Spleen (tissue), 13 donors: ENCODE measurements at places on chromosomes 4 and X.

GRCh38 chr4:119008761-119009160 is 120.1 kb downstream of the SYNPO2 start:
- DNase-seq, result no peak

DNA sequence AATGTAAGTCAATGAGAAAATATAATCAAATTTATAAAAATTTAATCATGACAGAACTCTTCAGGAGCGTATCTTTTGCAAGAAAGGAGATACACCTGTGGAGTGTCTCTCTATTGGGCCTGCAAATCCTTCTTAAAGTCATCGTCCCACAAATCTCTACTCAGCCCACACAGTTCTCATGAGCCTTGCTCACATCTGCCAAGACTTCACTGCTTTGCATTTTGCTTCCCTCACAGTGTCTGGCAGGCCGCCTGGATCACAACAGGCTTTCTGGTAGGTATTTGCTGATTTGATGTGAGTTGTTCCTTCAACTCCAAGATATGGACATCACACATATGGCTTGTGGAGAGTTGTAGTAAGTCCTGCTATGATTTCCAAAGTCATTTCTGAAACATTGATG is 183.1 kb upstream of the ARX start:
- no peak for DNase-seq

DNA sequence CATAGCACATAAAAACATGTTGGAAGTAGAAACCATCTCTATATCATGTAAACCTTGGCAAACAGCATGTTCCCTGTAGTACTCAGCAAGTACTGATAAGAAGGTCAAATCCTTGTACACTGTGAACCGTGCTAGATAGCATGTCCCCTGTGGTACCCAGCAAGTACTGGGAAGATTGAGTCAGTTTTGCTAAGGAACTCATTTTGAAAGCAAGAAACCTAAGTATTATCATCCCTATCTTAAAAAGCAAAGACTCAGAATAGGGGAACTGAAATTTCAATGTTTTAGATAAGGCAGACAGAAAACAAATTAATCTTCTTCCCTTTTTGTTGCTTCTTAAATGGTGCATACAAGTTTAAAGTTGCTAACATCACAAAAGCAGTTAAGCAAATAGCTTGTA is 180.2 kb downstream of the RBM46 start:
- no peak for DNase-seq

DNA sequence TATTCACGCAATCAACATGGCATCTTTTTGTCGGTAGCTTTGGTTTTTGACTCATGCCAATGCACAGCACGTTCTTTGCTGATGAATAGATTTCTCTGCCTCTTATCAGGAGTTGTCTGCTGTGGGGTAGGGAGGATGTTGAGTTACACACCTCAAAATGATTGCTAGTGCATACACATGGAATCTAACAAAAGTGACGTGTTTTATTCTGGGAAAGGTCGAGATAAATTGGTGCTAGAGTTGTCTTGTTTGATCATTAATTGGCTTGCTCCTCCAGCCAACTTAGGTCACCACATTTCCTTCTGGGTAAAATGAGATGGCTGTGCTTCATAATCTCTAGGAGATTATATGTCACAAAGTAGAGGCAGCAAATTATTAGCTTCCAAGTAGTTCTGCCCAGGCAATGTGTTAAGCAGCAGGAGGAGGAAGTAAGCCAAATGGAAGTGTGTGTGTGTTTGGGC is 3.9 kb downstream of the RAB9A start:
- no peak for DNase-seq

DNA sequence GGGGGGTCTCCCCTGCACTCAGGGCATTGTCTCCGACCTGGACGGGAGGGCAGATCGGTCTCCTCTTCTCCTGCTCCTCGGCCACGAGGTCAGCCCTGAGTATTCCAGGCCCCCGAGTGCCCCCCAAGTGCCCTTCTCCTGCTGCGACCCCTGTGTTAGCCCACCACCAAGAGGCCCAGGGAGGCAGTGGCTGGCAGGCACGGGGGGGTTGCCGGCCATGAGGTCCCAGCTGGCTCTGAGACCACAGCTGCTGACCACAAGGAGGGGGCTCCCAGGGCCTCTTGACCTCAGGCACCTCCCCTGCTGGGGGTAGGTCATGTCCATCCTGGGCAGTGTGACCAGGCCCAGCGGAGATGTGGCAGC is 186.1 kb upstream of the PSAPL1 start:
- DNase-seq, result no peak

- no peak for DNase-seq
These were observed 175.2 kb downstream of the GC start for GRCh38 chr4:71608678-71609071.

DNA sequence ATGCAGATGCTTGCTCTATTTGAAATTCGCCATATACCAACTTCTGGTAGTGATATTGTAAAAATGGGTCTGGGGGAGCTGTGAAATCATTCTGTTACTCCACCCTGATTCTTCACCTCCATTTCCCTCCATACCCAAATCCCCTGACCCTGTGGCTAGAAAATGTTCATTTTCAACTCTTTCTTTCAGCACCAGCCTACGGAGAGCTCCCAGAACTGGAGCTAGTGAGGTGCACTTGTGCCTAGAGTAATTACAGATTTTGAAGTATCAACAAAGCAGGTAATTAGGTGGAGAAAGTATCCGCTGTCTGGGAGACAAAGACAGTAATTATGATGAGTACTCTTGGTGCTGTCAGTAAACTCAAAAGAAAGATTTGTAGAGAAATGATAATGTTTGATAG is 8.1 kb downstream of the ARHGAP36 start:
- DNase-seq, result no peak

DNA sequence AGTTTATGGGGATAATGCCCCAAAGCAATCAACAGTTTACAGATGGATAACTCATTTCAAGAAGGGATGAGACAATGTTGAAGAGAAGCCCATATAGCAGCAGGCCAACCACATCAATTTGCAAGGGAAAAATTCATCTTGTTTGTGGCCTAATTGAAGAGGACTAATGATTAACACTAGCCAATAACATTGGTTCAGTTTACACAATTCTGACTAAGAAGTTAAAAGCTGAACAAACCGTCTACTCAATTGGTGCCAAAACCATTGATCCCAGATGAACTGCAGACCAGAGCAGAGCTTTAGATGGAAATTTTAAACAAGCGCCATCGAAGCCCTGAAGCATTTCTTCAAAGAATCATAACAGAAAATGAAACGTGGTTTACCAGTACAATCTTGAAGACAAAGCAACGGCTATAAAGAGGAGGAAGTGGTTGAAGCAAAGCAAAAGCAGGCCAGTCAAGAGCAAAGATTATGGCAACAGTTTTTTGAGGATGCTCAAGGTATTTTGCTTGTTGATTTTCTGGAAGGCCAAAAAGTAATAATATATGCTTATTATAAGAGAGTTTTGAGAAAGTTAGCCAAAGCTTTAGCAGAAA is 20.5 kb upstream of the BLTP1 start:
- no peak for DNase-seq

DNA sequence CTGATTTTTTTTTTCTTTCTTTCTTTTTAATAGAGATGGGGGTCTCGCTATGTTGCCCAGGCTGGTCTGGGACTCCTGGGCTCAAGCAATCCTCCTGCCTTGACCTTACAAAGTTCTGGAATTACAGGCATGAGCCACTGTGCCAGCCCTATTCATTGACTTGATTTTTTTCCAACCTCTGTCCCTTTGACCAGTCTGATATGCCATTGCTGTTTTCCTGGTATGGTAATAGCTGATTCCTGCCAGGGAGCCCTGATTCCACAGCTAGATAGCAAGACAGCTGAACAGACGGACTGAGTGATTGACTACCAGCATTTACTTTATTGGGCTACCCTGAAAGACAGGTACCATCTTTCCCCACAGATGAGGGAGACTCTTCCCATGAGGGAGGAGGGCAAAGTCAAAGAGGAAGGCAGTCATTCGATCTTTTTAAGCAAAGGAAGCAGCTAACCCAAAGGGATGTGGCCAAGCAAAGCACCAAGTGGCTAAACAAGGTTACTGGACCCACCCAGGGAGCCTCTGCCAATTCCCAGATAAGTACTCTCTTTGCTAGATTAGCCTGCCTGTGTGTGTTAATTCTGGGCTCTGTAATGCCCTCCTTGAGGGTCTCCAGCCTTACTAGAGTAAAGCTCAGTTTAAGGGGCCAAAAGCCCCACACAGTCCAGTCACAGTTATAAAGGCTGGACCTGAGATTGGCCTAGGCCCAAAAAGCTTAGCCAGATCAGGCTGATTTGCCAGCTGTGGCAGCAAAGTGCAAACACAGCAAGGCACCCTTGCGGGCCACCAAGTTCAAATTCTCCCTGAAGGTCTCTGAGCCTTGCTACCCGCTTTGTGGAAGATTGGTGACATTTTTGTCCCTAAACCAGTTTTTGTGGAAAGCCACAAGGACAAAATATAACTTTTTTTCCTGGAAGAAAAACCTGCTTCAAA is 192.4 kb upstream of the GPC4 start:
- DNase-seq, result no peak

GRCh38 chr4:169720529-169720928 is 37.2 kb downstream of the HPF1 start:
- DNase-seq, result no peak
